ENCODE measurements at places on chromosomes 11 and 22. TPM values are rescaled to one million over a fixed set of nuclear protein-coding genes. Genes with fewer than 3 reads are reported as not detected.

RHOG gene
- 51.2 TPM for total RNA-seq

RAG2 gene
- total RNA-seq: not detected

RIMBP3C gene
- total RNA-seq: not detected

FAM180B gene
- total RNA-seq: not detected

PRRG4 gene
- total RNA-seq: 7.3 TPM

SSH3 gene
- total RNA-seq: 64.1 TPM

LRRC32 gene
- not detected for total RNA-seq

INSC gene
- total RNA-seq: 2.1 TPM

RRP8 gene
- 16.6 TPM for total RNA-seq

OR52I1 gene
- total RNA-seq: not detected
